Uterus (tissue), 4 donors: ENCODE measurements at places on chromosomes 2 and 18. TPM values are rescaled to one million over a fixed set of nuclear protein-coding genes. Genes with fewer than 3 reads are reported as not detected.

CFC1 gene
- 0.62 TPM for total RNA-seq

ERBB4 gene
- total RNA-seq: 13.3 TPM

WDR7 gene
- 46.4 TPM for total RNA-seq

IL1B gene
- total RNA-seq: 0.26 TPM

MARCHF4 gene
- total RNA-seq: not detected

SLC25A52 gene
- total RNA-seq: not detected

DPYSL5 gene
- total RNA-seq: not detected

IL36G gene
- total RNA-seq: not detected

TMEM198 gene
- total RNA-seq: 0.77 TPM

CTDSP1 gene
- total RNA-seq: 100 TPM

APCDD1 gene
- total RNA-seq: 8.2 TPM

VWA3B gene
- total RNA-seq: not detected
